Stimulated activated CD8-positive, alpha-beta memory T cell treated with anti-CD3 and anti-CD28 coated beads, Interleukin-4, amount 100 ng/mL, for 1 hour (primary cell): ENCODE measurements at places on chromosomes 12 and 14.

DNA sequence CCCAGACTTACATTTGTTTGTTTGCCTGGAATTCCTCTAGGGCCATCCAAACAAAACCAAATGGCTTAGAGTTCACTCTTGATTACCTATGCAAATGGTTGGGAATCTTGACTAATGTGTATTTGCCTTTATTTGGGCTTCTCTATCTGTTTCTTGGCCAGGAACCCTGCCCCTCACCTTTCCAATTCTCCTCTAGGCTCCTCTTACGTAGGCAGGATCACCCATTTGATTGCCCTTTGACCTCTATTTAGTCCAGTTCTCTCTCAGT, 123.0 kb upstream of the DYRK2 start:
- no peak for DNase-seq

DNA sequence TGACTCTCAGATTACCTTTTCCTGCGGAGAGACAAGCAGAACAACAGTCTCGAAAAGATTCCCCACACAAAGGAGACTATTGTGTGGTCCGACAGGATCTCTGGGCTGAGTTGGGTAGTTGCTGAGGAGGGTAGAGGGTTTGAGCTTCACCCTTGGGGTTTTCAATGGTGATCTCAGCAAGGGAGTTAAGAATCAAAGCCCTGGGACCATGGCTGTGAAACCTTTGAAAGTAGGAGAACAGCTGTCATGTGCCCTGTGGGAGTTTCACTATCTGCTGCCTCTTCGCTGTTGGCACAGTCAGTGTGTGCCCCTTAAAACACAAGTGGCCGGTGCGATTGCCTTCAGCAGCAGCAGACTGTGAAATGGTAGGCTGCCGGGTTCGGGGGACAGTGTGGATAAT, 14.2 kb upstream of the PLEK2 start:
- DNase-seq = no peak

- no peak for DNase-seq
Measured at GRCh38 chr12:57066245-57066644, 12.3 kb downstream of the NEMP1 start.

GRCh38 chr12:68237619-68238018, 12.0 kb upstream of the IL26 start:
- no peak for DNase-seq

- DNase-seq = no peak
Measured at GRCh38 chr12:57614178-57614947, 3.1 kb downstream of the ARHGEF25 start.

DNA sequence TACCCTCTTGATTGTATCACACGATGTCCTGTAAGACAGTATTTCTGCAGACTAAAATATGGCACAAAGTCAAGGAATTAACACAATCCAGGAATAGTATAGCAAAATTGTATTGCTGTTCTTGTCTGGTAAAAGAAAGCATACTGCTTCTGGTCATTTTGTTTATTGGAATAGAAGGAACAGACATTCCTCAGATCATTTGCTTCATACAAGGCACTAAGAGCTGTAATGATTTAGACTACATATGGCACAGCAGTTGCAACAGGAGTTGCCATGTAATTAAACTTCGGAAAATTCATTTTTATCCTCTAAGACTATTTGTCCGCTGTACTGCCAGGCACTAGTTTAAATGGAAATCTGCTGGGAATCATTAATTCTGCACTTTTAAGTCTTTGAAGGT, 7.6 kb upstream of the KERA start:
- no peak for DNase-seq

DNA sequence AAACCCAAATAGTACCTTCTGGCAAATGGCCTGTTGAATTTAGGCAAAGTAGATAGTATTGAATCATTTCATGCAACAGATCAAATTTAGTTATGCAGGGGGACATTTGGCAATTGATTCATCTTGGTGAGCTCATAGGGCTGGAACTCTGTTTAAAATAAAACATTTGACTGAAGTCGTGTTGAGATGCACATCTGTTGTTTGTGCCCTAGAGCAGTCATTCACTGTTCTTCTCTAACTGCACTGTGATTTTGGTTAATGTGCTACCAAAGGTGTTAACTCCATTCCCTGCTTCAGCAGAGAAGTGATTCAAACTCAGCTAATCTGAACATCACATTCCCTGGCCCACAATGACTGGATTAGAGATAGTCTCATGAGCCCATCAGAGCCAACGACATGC, 44.0 kb upstream of the CSRP2 start:
- DNase-seq = no peak

DNA sequence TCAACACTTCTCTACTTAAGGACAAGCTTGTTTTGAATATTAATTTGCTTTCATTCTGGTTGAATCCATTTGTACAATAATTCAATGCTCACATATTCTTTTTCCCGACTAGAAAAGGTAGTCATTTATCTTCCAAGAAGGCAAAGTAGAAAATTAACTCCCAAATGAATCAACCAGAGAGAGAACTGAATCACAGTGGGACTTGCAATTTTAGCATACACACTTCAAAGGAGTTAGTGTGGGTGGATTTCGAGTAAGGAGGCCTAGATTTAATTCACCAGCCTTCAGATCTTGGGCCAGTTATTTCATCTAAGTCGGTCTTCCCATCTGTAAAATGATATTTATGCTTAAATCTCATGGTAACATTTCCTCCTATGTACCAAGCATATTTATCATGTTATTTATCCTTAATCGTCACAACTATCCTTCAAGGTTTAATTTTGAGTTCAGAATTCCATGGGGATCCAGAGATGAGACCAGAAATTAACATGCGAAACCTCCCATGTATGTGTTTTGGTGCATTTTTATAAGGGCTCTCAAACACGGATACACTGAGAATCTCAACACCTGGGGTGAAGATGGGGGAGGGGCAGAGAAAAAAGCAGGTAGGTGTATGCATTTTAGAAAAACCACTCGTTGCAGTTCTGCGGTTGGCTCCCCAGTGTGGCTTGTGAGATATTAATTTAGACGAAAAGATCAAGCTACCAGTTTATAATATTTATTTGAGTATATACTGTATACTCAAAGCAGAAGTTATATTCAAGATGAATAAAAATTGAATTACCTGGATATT, 38.9 kb upstream of the IL22 start:
- DNase-seq = no peak

DNA sequence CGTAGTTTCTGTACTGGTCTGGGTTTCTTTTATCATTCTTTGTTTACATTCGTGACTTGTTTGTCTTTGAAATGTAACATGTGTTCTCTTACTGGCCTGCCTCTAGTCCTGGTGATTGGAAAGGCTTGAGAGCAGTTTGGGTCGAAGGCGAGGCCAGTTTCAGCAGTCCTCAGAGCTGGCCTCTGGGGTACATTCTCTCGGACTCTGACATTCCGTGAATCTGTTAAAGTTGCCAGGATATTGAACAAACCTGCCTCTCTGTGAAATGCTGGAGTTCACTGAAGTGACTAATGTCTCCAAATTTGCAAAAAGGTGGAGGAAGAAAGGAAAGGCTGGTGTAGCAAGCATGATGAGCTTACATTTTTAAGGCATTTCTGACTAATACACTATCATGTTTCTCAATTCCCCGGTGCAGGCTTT, 1.5 kb downstream of the PLEKHA5 start:
- DNase-seq = no peak

GRCh38 chr14:23066855-23067744, 9.8 kb upstream of the CDH24 start:
- no peak for DNase-seq

- DNase-seq = no peak
Measured at GRCh38 chr12:92676710-92677109, 26.1 kb upstream of the PLEKHG7 start.

- no peak for DNase-seq
Measured at GRCh38 chr12:44465139-44465538, 411.0 kb downstream of the NELL2 start.

DNA sequence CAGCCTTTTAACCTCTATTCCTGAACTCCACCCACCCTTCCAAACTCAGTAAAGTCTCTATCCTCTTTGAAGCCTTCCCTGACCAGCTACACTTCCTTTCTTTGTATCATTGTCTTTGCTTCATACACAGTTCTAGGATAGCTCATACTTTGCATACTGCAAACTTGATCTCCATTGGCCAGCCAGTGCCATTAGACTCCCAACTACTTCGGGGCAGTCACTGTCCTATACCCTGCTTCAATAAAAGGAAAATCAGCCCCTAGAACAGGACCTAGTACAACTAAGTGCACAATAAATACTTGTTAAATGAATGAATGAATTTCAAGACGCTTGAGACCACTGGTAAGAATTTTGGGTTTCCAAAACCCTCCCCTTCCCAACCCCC, 521 bp upstream of the PIP4K2C start:
- no peak for DNase-seq

GRCh38 chr12:18556161-18556560, 181.7 kb downstream of the PLCZ1 start:
- no peak for DNase-seq

DNA sequence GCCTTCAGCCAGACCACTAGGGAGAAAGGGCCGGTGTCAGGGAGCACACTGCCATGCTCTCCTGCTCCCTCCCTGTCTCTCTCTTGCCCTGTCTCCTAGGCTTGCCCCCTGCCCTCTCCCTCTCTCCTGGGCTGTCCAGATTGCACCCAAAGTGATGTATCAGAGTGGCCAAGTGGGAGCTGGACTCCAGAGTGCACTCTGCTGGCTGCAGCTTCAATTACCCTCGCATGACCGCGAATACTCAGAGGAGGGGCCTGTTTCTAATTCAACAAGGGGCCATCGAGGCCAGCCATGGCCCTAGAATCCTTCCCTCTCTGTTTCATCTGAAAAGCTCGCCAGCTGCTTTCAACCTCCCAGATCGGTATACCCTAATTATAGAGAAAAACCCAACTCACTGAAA, 206.4 kb upstream of the FKBP4 start:
- no peak for DNase-seq

- DNase-seq = no peak
Measured at GRCh38 chr14:84252706-84253105, 1277.2 kb upstream of the FLRT2 start.

DNA sequence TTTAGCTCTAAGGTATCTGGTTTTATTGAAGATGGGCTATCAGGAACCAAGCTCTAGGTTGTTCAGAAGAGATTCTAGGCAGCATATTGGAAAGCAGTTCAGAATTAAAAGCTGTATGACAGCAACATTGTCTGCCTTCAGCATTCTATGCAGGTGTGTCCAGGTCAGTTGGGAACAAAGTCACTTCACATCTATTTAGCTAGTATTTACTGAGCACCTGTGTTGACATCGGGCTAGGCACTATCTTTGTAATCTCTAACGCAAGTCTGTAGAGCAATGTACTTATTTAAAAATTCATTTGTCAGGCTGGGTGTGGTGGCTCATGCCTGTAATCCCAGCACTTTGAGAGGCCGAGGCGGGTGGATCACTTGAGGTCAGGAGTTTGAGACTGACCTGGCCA, 6.8 kb upstream of the EID3 start:
- no peak for DNase-seq

GRCh38 chr14:76844223-76844622, 18.0 kb downstream of the LRRC74A start:
- DNase-seq = no peak

DNA sequence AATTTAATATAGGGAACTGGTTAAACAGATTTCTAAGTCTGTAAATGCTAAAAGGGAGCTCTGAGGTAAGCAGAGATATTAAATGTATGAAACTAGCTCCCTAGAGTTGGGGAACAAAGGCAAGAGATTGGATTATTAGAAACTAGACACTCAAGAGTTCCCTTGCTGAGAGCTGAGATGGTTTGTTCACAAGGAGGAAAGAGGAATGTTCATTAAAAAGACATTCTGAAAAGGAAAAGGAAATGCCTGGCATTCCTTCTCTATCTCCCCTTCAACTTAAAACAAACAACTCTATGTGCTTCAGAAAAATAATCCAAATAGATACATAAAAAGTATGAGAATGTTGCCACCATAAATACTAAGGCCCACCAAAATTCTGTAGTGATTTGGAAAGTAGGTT, 73.7 kb downstream of the GALNT4 start:
- DNase-seq = no peak

GRCh38 chr12:102910137-102910536, 6.9 kb downstream of the PAH start:
- DNase-seq = no peak

DNA sequence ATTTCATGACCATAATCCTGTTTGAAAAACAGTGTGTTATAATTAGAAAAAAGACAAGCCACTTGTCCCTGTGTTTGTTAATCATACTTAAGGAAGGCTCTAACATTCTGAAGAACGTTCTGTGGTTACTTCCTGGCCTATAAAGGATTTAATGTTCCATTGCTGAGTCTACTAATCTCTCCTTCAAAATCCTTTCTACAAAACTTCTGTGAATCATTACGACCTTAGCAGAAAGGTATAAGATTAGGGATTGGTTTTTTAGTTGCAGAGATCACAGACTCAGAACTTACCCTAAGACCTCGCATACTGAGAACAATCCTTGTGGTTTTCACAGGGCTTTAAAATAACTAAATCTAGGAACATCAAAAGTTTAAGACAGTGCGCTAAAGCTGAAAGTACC, 48.3 kb downstream of the TMCC3 start:
- no peak for DNase-seq

DNA sequence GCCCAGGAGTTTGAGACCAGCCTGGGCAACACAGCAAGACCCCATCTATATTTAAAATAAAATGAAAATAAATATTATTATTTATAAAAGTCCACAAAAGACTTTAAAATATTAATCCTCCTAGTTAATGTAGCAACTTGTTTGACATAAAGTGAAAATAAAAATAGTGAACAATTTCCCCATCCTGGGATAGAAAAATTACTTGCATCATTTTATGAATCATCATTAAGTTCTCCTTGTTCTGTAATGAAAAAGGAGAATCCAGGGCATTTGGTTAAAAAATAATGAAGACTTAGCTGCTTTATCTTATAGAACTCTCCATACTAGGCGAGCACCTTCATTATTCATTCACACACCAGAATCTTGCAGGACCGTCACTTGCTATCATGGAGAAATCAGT, 66.1 kb downstream of the ELK3 start:
- no peak for DNase-seq

- no peak for DNase-seq
Measured at GRCh38 chr12:112568641-112569040, 149.9 kb downstream of the PTPN11 start.

GRCh38 chr14:85508863-85509262, 21.1 kb upstream of the FLRT2 start:
- DNase-seq = no peak

GRCh38 chr12:67147447-67147846, 121.7 kb upstream of the CAND1 start:
- DNase-seq = no peak
